Stimulated activated CD8-positive, alpha-beta memory T cell treated with anti-CD3 and anti-CD28 coated beads, Interleukin-15, amount 100 ng/mL, for 48 hours (primary cell): ENCODE measurements at places on chromosomes 5 and 9.

DNA sequence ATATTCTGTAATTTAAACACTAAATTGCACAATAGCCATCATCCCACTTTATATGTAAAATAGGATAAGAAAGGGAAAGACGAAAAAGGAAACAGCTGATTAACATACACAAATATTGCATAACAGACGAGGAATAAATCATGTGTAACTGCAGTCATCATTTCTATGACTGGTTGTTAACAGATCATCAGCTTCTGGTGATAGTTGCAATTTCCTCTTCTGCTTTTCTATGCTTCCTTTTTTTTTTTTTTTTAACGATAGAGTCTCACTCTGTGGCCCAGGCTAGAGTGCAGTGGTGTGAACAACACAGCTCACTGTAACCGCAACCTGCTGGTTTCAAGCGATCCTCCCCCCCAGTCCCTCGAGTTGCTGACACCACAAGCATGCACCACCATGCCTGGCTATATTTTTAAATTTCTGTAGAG lies 22.5 kb upstream of the JAKMIP2 start:
- DNase-seq: no peak

- DNase-seq: no peak
Measured at GRCh38 chr9:82957529-82958379, 105.2 kb downstream of the RASEF start.

DNA sequence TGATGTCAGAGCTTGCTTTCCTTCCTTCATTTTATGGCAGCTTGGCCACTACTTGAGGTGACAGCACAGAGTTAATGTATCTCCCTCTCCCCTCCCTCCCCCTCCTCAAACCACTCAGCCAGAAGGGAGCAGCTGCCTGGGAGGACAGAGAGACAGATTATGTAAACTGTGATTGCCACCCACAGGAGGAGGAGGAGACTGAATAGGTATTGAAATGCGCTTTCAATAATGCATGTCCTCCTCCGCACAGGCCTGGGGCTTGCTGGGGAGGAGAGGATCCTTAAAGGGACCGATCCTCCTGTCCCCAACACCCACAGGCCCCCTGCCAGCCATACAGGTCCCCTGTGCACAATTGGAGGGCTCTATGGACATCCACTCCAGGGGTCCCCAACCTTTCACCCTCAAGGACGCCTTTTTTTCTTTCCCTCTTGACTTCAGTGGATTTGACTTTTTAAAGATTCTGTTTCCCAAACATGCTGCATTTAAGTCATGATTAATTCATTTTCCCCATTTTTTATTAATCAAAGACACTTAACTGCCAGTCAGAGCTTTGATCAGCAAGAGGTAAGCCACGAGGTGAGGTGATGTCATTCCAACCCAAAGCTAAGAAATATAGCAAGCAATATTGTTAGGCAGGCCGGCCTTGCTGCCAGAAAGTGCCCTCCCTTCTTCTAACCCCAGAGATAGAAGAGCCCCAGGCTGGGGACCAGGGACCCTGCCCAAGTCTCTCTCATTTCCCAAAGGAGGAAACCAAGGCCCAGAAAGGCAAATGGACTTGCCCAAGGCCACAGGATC lies 47.5 kb upstream of the CPLX2 start:
- no peak for DNase-seq

GRCh38 chr5:73985145-73985544 lies 359.1 kb downstream of the ARHGEF28 start:
- no peak for DNase-seq

GRCh38 chr5:135851186-135851914 lies 16.9 kb downstream of the SLC25A48 start:
- no peak for DNase-seq

GRCh38 chr9:111389406-111389805 lies 59.4 kb upstream of the OR2K2 start:
- DNase-seq: no peak

- no peak for DNase-seq
Measured at GRCh38 chr5:89128092-89128491, 245.1 kb upstream of the MEF2C start.
